ENCODE measurements at places on chromosomes 2 and 18. TPM values are rescaled to one million over a fixed set of nuclear protein-coding genes. Genes with fewer than 3 reads are reported as not detected.

Gene LCT
- not detected for polyA plus RNA-seq

DNA sequence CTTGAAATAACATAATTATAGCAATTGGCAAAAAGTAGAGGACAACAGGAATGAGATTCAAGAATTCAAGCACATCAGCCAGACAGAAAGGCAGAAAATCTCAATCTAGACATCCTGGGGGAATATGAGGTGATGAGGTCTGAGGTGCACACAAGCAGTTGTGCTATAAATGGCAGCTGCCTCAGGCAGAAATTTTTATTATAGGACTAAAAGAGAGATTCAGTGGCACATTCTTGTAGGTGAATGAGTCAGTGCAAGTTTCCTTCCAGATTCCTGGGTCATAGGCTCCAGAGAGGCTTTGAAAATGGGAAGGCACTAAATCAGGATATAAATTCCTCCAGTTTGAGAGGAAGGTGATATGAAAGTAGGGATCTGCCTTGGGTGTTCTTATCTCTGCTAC, 127.2 kb upstream of the THSD7B start:
- DNase-seq: no peak

Gene HOXD12
- polyA plus RNA-seq: 1.3 TPM

- DNase-seq: peak; percentile 77
These were observed 134.4 kb downstream of the FIGN start for GRCh38 chr2:163601377-163601776.

Gene FAM237A
- polyA plus RNA-seq: not detected

DNA sequence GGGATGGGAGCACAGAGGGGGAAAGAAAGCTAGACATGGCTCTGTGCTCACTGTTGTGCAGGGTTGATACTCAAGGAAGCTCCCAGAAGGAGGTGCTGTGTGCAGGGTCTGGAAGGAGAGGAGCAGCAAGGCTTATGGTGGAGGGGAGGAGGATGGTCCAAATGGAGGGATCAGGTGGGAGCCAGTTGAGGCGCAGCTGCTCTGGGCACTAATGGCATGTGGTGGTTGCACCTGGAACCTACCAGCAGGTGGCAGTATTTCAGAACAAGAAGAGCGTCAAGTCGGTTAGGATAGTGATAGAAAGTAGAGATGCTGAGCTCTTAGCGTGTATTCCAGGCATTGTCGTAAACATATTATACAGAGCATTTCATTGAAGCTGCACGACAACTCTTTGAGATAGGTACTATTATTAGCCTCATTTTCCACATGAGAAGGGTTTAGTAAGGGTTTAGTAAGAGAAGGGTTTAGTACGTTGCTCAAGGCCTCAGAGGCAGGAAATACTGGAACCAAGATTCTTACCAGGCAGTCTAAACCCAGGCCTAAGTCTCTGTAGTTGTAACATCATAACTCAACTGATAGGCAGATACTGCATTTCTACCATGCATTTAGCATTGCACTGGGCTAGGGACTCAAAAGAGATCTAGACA, 223.7 kb downstream of the CYP26B1 start:
- peak; percentile 71 for DNase-seq

DNA sequence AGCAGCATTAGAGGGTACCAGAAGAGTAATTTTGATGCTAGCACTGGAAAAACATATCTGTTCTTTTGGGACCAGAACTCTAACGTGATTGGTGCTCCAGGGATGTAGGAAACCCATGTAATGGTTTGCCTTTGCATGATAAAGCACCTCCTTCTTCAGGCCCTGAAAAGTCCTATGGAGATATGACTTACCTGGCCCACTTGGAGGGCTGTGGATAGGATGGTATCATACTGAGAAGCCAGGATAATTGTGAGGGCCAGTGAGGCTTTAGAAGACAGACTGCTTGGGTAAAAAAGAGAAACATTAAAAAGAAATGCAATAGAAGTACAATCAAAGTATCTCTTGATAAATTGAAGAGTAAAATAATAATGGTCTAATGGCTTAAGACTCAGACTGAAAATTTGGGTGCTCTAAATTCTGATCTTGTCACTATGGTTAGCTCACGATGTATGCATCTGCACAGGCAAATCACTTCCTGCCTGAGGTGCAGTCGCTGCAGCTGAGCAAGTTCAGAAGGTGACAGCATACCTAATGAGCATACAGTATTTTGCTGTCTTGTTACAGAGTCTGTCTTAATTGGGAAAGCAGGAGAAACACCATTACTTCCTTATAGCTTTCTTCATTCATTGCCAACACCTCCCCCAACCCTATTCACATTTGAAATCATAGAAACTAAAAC, 371.5 kb downstream of the NUP35 start:
- DNase-seq: no peak

Gene SPP2
- not detected for polyA plus RNA-seq

DNA sequence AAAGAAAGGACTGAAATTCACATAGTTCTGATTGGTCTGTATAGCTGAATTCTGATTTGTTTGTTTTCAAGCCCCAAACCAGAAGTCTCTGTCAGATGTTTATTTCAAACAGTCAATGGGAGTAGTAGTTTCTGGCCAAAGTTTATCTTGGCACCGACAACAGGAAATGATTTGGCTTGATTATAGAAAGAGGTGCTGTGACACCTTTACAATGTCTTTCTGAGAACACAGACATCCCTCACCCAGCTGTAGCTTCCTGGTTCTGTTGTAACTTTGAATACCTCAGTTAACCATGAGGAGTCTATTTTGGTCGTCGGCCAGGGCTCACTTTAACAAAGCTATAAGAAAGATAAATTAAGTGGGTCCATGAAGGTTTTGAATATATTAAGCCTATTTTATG, 545.0 kb upstream of the ZNF804A start:
- DNase-seq: no peak

GRCh38 chr2:168814939-168815907, 12.8 kb downstream of the NOSTRIN start:
- DNase-seq: no peak

DNA sequence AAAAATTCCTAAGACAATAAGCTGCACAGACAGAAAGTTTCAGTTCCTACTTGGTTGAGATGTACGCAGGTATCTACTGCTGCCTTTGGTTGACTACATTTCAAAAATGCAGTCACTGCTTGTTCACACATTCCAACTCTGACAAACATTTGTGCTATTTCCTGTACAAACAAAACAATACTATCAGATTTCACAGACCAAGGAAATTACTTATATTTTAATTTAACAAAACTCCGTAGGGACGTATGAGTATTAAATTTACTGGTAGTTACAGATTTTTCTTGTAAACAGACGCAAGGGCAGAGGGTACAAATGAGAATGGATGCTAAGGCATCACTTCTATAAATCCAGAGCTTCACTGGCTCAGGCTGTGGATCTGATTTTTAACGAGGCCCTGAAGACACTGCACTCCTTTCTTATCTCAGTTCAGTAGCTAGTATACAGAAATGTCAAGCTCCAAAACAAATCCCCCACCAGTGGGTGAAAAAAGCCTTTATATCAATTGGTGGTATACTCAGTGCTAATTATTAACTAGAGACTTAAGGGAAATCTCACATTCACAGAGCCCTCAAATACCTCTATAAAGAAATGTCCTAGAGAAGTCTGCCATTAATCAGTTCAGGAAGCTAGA, 31.7 kb upstream of the TTC32 start:
- DNase-seq: no peak

Gene ACTG2
- 1.6 TPM for polyA plus RNA-seq

- no peak for DNase-seq
These were observed 27.2 kb upstream of the RAPH1 start for GRCh38 chr2:203562268-203562667.

Measured in brain (organoid and tissue), 16 donors.